ENCODE measurements at places on chromosomes 4 and X. TPM values are rescaled to one million over a fixed set of nuclear protein-coding genes. Genes with fewer than 3 reads are reported as not detected.

GRCh38 chr4:52576326-52576725 lies 82.8 kb downstream of the USP46 start:
- no peak overlapping the region for H3K27ac ChIP-seq
- no peaks in the 10 kb centered on the region for H3K4me1 ChIP-seq
- H3K36me3 ChIP-seq: no peaks in the 10 kb centered on the region

CCNB3 gene
- total RNA-seq: 0.25 TPM

KLHL34 gene
- not detected for total RNA-seq

DNA sequence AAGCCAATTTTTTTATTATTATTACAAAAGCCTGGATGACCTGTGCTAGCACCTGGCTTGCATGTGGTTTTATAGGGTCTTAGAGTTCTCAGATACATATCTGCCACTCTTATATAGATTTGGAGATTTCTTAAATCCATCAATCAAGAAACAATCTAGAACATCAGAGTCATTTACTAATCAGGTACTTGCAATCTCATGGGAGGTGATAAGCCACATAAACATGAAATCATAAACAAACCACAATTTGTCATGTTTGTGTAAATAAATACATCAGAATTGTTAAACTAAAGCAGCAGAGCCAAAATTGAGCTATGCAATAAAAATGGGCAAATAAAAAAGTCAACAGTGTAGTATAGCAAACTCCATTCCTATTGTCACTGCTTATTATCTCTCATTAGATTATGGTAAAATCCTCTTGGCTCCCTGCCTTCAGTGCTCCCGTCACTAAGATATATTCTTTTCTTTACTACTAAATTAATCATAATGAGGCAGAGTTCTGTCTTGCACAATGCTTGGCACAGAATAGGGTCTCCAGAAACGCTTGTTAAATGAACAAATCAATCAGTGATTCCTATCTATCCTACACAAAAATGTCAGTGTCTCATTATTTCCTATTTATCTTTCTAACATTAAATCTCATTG lies 108.7 kb upstream of the TTC29 start:
- DNase-seq: no peak
- no peaks in the 10 kb centered on the region for H3K27me3 ChIP-seq
- no peak overlapping the region for H3K27ac ChIP-seq

DNA sequence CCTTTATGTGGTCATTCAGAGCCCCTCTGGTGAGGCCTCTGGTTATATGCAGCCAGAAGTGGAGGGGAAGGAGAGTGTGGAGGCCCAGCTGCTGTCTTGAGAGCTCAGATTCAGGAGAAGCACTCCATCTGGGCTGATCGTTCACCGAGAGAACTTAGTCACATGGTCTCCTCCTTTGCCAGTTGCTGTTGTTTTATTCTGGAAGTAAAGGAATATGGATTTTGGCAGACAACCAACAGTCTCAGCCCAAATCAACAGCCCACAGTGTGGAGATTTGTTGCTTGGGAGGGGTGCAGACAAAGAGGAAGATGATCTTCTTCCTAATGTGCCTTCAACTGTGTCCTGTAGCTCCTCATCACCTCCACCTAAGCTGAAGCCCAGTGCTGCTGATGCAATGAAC lies 355.4 kb downstream of the ANK2 start:
- H3K4me1 ChIP-seq: no peaks in the 10 kb centered on the region
- no peaks in the 10 kb centered on the region for H3K36me3 ChIP-seq
- no peak for DNase-seq

EDNRA gene
- 41.5 TPM for total RNA-seq

- no peak for DNase-seq
- no peaks in the 10 kb centered on the region for H3K4me1 ChIP-seq
- no peak overlapping the region for H3K27ac ChIP-seq
- H3K27me3 ChIP-seq: no peaks in the 10 kb centered on the region
- no peaks in the 10 kb centered on the region for H3K36me3 ChIP-seq
- no peak overlapping the region for H3K4me3 ChIP-seq
These were observed 54.9 kb downstream of the SLC9A7 start for GRCh38 chrX:46703980-46704379.

CT47B1 gene
- not detected for total RNA-seq

Measured in vagina (tissue), 2 donors.